Amniotic stem cell (primary cell): ENCODE measurements at places on chromosomes 3 and 15.

GRCh38 chr15:80614711-80615360 lies 80.3 kb upstream of the ABHD17C start:
- DNase-seq = no peak

GRCh38 chr3:123082370-123083065 lies 15.7 kb downstream of the PDIA5 start:
- DNase-seq = no peak

GRCh38 chr15:90003736-90004135 lies 2.6 kb downstream of the ZNF710 start:
- DNase-seq = no peak

DNA sequence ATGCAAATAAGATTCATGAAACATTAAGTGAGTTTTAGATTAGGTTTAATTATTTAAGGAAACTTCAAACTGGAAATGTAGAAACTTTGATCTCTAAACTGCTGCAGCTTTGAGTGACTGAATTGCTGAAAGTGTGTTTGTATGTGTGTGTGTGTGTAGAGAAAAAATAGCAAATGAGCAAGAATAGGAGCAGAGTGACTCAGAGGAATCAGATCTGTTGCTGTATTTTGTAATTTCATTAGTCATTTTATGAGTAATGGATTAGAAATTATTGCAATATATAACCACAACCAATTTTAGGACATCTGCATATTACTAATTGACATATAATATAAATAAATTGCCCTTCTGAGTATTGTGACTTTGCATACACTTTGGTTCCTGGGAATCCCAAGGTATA lies 52.8 kb upstream of the SLC9A9 start:
- peak; percentile 73 for DNase-seq

DNA sequence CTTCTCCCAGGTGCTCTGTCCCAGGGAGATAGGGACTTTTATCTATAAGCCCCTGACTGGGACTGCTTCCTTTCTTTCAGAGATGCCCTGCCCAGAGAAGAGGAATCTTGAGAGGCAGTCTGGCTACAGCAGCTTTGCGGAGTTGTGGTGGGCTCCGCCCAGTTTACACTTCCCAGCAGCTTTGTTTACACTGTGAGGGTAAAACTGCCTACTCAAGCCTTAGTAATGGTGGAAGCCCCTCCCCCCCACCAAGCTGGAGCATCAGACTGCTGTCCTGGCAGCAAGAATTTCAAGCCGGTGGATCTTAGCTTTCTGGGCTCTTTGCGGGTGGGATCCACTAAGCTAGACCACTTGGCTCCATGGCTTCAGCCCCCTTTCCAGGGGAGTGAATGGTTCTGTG lies 253.8 kb upstream of the ARL6 start:
- no peak for DNase-seq

DNA sequence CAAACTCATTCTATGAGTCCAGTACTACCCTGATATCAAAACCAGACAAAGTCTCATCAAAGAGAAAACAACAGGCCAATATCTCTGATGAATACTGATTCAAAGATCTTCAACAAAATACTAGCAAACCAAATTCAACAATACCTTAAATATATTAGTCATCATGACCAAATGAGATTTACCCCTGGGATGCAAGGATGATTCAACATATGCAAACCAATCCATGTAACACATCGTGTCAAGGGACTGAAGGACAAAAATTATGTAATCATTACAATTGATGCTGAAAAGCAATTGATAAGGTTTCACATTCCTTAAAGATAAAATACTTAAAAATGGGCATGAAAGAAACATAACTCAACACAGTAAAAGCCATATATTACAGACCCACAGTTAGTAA lies 1476.9 kb downstream of the SI start:
- DNase-seq = no peak

DNA sequence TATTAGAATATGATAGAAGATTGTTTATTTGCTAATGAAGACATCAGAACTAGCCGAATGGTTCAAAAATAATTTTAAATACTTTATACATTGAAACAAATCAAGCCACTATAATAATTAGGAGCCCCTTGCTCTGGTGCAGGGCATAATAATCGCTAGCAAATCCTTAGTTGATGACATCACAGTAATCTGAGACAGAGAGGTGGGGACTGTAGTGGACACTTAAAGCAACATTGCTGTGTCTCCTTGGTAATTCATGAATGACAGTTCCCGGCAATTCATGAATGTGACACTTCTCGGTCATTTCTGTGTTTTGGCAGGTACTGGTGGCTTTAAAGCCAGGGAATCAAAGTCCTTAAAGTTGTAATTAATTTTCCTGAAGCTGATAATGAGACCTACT lies 114.3 kb downstream of the PPM1L start:
- no peak for DNase-seq

DNA sequence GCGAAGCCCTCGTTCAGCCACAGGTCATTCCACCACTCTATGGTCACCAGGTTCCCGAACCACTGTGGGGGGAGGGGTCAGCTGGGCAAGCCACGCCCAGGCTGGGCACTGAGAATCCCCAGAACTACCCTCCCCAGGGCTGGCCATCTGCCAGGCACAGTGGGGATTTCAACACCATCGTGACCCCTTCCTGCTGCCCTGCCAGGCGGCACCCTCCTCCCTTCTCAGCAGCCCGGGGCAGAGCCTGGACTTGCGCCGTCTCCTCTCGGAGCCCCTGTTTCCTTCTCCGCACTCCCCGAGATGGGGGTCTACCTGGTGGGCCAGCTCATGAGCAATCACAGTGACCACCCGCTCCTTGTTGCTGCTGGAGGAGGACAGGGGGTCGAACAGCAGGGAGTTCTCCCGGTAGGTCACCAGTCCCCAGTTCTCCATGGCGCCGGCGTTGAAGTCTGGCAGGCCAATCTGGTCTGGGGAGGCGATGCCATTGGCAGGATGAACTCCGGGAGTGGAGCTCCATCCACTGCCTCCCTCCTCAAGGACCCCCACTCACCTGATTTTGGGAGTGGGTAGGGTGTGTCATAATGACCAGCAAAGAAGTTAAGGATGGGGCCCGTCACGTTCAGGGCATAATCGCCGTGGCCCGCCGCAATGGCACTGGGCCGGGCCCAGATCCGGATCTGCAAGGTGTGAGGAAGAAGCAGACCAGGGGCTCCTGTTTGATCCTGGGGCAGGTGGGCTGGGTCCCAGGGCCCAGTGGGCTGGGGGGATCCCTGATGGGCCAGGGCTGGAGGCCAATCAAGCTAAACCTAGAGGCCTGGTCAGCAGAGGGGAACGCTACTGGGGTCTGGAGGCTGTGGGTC lies 10.5 kb downstream of the ANPEP start:
- no peak for DNase-seq

GRCh38 chr3:18797378-18797777 lies 350.9 kb upstream of the KCNH8 start:
- no peak for DNase-seq

DNA sequence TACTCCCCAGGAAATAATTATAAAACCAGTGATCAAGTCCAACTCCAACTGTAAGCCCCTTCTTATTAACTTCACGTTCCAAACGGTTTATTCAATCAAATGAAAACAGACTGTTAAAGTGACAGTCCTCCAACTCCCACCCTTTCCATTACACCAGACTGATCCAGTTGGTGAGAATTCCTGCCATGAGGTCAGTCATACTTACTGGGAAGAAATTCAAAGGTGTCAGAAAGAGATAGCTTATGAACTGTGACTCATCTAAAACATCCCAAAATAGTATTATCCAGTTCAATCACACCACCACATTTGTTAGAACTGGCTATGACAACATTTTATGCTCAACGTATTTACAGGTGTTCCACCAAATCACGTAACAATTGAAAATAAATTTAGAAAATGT lies 19.5 kb downstream of the SMARCC1 start:
- DNase-seq = no peak

- no peak for DNase-seq
Measured at GRCh38 chr15:72222393-72222792, 8.6 kb downstream of the PKM start.

DNA sequence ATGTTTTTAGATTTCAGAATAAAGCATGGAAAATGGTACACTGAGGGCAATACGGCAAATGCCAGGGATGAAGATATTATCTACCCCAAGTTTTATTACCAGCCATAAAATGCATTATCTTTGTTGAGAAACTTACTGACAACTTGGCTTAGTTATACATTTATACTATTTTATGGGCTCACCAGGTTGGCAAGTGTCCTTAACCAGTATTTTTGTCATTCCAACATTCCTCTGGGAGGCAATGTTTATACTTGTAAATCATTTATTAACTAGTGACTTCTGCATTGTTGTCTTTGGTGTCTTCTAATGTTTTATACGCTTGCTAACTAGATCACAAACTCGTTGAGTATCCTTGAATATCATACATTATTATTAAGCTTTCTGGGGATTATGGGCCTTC lies 18.0 kb upstream of the ADGRG7 start:
- DNase-seq = no peak

GRCh38 chr15:70327328-70327855 lies 229.7 kb upstream of the TLE3 start:
- DNase-seq = no peak

GRCh38 chr15:20353966-20354883 lies 187.4 kb downstream of the GOLGA6L6 start:
- DNase-seq = no peak

DNA sequence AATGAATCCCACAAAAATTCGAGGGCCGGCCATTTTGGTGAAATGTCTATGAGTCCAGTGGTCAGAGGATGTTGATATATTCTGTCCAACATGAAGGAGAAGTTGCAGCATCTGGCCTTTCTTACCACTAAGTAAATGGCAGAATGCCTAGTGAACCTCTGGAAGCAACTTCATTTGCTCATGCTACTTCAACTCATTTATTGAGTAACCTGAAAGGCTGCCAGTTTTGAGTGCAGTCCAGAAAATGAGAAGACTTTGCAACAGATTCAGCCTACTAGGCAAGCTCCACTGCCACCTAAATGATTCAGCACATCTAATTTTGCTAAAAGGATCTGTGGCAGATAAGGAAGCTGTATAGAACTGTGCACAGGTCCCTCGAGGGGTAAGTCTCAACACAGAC lies 265.0 kb downstream of the OPA1 start:
- DNase-seq = no peak

- no peak for DNase-seq
Measured at GRCh38 chr15:93042691-93043378, 46.2 kb downstream of the RGMA start.

GRCh38 chr3:98596541-98597500 lies 3.4 kb upstream of the CPOX start:
- DNase-seq = peak; percentile 21

GRCh38 chr15:30038667-30039523 lies 43.9 kb upstream of the GOLGA8J start:
- DNase-seq = no peak

DNA sequence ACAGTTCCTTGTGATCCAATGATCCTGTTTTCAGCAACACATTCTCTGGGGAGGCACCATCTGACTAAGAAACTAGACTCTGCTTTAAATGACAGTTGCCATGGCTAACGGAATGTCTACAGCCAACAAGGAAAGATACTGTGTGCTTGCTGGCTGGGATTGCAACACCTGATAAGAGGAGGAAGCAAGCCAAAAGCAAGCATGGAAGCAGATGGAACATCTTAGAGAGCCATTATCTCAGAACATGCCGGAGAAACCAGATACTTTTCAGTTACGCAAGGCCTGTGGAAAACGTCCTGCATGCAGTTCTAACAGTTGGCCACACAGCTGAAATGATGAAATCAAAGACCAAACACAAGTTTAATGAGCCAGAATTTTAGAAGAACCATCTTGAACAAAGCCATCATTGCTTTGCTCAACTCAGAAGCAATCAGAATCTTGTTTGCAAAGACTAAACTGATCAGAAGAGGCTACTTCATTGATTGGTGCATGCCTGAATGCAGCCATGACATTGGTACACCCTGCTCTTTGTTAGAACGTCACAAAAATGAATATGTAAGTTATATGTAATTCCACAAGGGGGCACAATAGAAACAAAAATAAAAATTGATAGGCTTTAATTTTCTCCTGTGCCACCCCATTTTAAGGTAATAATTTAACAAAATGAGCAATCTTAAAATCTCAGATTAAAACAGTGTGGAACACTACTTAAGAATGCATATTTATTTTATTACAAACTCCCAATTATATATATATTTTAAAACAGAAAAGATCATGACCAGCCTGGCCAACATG lies 50.8 kb downstream of the GXYLT2 start:
- peak; percentile 74 for DNase-seq

DNA sequence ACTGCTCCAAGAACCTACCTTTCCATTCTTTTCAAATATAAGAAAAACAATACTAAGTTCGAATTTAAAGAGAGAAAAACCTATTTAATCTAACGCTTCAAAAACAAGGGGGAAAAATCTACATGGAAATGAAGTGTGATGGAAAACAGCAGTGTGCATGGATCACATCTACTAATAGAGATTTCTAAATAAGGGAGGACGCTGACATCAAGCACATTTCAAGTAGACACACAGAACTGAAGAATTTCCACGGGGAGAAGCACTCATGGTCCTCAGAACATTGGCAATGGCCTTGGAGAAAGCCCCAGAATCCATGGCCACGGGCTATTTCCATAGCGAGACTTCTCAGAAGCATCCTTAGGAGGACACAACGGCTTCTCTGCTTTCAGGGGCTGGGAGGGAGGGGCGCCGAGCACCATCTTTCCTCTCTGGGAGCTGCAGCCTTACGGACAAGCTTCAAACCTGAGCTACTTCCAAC lies 1.0 kb downstream of the TASOR start:
- DNase-seq = no peak

DNA sequence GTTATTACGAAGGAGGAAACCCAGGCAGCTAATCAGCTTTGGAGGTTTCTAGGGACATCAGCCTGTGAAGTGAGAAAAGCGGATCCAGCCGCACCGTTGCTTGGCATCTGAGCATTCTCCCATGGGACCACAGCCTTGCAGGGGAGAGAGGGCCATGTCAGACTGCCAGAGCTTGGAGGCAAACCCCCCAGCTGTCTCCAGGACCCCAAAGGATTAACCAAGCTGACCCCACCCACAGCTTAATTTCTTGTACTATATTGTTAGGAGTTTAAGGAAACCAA lies 5.1 kb downstream of the IGDCC3 start:
- no peak for DNase-seq

DNA sequence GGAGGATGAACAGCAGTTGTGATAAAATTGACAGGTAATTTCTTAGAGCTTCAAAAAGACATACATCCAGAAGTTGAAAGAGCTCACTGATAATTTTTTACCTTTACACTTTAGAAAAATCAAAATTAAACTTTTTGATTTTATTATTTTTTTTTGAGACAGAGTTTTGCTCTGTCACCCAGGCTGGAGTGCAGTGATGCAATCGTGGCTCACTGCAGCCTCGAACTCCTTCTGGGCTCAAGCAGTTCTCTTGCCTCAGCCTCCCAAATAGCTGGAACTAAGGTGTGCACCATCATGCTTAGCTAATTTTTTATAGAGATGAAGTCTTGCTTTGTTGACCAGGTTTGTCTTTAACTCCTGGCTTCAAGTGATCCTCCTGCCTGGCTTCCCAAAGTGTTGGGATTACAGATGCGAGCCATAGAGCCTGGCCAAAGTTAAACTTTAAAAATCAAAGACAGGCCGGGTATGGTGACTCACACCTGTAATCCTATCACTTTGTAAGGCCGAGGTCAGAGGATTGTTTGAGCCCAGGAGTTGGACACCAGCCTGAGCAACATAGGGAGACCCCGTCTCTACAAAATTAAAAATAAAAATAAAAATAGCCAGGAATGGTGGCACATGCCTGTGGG lies 21.7 kb downstream of the PLA2G4F start:
- DNase-seq = no peak
